Brain pericyte (primary cell): ENCODE measurements at places on chromosomes 6 and 20.

- no peak for DNase-seq
These were observed 23.0 kb downstream of the RNASET2 start for GRCh38 chr6:166933396-166933795.

- DNase-seq = no peak
These were observed 334.1 kb downstream of the BCKDHB start for GRCh38 chr6:80440496-80441115.

DNA sequence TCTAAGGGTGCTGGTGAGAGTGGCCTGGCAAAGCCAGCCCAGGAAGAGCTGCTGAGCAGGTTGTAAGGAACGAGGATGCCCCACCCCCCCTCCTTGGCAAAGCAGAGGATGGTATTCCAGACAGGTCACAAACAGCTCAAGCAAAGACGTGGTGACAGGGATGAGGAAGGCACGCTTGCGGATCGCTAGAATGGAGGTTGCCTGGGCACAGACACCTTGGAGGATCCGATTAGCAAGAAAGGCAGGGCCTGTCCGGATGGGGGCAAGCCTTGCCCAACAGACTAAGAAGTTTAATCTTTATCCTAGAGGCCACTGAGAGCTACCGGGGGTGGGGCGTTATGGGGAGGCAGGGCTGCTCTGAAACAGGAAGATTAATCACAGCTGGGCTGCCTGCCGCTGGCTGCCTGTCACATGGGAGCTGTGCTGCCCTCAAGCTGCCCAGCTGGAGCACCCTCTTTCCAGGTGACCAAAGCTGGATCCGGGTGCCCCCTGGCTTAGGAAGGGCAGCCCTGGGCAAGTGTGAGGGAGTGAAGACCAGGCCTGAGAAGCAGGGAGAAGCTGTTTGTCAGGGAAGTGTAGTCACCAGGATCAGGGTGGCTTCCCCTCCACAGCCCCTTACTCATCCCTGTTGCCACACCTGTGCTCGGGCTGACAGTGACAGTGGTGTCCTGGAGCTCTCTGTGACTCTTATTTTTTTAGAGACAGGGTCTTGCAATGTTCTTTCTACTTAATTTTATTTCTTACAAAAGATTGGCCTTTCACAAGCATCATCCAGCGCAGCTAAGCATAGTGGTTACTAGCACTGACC, 9.1 kb upstream of the MAPK13 start:
- DNase-seq = no peak

- DNase-seq = no peak
These were observed 19.8 kb upstream of the STXBP5 start for GRCh38 chr6:147184379-147184778.

GRCh38 chr6:12937971-12938370, 221.4 kb downstream of the PHACTR1 start:
- no peak for DNase-seq

DNA sequence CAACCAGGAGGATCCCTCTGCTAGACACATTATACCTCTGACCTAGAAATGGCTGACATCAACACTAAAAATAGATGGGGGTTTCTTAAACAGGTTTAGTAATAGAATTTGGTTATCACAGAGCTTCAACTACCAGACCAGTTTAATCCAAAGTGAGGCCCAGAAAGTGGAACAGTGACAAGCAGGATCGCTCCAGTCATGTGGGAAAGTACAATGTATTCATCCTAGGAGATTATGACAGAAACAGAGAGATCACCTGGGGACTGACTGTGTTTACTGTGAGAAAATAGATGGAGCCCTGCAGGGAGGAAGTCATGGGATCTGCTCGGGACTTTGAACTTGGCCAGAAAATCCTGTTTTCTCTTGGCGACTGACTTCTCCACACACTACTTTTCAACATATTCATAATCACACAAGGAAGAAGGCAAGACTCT, 238.7 kb upstream of the SOX4 start:
- no peak for DNase-seq

GRCh38 chr6:29487131-29487530, 625 bp downstream of the MAS1L start:
- no peak for DNase-seq

- no peak for DNase-seq
These were observed 9.5 kb downstream of the AHI1 start for GRCh38 chr6:135488023-135488422.

- no peak for DNase-seq
These were observed 114.7 kb downstream of the ERMARD start for GRCh38 chr6:169866140-169866534.

DNA sequence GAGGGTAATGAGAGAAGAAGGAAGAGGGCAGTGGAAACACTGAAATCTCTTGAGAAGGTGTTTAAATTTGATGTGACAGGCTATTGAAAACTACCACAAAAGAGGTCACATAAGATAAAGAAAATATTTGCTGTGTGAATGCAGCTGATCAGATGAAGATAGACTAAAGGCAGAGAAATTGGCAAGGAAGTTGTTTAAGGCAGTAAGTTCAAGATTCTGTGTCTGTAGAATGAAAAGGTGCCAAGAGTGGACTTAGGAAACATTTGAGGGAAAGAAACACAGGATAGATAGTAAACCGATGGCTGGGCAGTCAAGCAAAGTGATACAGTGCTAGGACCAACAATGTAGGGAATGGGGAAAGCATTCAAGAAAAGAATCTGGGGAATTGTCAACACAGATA, 332.3 kb upstream of the MARCKS start:
- DNase-seq = no peak

- DNase-seq = no peak
These were observed 393.5 kb upstream of the JARID2 start for GRCh38 chr6:14852375-14852774.

DNA sequence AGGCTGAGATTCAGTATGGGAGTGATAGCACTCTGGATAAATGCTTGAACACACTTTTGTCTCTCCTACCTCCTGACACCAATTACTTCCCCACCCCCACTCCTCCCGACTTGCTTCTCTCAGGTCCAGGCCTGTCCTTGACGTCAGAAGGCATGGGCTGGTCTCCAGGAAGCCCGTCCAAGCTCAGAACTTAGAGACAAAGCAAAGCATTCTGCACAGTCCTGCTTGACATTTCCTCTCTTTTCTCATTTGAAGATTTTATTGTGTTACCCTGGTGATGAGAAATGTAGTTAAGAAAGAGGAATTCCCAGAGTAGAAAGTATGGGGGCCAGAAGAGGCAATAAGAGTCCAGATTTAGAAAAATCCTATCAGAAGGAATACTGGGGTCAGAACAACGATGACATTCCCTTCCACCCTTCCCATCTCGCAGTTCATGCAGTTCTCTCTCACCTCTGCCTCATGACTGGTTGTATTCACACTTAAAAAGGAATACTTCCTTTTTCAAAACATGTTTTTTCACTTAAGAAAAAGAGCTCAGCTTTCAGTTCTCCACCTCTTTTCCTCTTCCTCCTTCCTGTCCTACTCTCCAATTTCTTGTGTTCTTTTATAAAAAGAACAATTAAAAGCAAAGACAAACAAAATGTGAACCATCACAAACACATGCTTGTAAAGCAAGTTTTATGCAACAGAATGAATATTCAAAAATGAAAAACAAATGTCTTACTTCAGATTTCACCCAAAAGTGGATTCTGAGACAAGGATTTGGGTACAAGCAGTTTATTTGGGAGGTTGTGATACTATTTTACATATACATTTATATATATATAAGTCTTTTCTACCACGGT, 18.5 kb upstream of the FAM184A start:
- DNase-seq = no peak

GRCh38 chr6:33665957-33666356, 44.8 kb downstream of the ITPR3 start:
- no peak for DNase-seq

GRCh38 chr20:31869942-31870725, at the start of the genes DUSP15 and TTLL9:
Gene DUSP15 (minus strand): TSS chr20:31870527. CDS start chr20:31870337, 190 bp downstream.
Gene TTLL9 (plus strand): TSS chr20:31870634. CDS start chr20:31871127, 493 bp downstream.
- DNase-seq = no peak

GRCh38 chr20:52404671-52405070, 213.1 kb upstream of the ZFP64 start:
- no peak for DNase-seq
